ENCODE measurements at places on chromosomes 12 and 14. TPM values are rescaled to one million over a fixed set of nuclear protein-coding genes. Genes with fewer than 3 reads are reported as not detected.

Gene ZDHHC22
- total RNA-seq = not detected

Gene SIRT4
- total RNA-seq = 0.50 TPM

Gene CLEC4C
- not detected for total RNA-seq

Gene FGF23
- not detected for total RNA-seq

Gene CSRP2
- total RNA-seq = 3.1 TPM
